SHP77 treated with DMSO at 0.1 percent for 48 hours (cell line): ENCODE measurements at places on chromosomes 2 and 18.
A peak's percentile ranks its signal among the peaks of the same experiment; 100 is the strongest.

DNA sequence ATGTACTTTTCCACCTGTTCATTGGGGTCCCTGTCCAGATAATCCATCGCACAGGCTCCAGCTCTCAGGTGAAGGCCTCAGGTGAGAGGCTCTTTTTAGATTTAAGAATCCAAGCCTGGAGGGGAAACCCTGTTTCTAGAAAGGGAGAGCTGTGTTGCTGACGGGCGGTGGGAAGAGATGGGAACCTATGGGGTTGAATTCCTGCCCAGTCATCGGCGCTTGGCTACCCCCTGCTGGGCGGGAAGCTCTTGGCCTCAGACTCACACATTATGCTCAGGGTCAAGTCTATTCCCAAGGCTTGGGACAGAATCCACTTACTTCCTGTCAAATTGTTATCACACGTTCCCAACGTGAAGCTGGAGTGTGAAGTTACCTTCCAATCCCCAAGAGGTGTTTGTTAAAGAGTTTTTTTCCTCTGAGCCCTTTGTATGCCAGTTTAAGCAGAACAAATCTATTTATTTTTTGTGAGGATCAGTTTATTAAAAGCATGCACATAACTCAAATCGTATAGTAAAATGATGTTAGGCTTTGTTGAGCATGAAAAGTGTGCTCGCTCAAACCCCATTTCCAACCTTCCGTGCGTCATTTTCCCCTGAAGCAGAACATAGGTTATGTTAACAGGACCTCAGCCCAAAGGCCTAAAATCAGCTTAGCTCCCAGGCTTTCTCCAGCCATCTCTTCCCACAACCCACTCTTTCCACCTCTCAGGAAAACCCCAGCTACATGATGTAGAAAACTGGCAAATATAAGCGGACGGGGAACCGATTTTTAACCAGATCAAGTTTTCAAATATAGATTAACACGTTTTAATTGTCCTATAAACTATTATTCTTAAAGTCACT, 181.7 kb upstream of the ETAA1 start:
- peak; percentile 74 for DNase-seq

DNA sequence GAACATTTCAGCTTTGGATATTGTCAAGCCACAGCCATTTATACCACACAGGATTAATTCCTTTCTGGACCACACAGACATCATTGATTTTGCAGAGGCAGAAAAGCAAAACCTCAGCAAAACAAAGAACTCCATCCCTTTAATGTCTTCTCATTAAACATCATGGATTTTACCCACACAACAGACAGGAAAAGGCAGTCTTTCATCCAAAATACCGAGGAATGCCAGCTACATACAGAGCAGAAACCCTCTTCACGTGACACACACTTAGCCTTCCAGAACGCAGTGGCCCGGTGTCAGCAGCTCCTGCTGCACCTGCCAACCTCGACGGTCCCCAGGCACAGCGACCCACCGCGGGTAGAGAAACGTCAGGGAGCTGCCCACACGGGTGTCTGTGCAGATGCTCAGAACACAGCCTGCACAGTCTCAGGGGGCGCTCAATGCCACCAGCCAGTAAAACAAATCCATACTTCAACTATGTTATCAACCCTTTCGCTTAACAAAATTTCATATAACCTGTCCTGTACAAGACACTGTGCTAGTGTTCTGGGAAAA, 304.5 kb downstream of the EIPR1 start:
- DNase-seq, result no peak

GRCh38 chr2:174675615-174676014, 78.0 kb upstream of the WIPF1 start:
- DNase-seq, result no peak

DNA sequence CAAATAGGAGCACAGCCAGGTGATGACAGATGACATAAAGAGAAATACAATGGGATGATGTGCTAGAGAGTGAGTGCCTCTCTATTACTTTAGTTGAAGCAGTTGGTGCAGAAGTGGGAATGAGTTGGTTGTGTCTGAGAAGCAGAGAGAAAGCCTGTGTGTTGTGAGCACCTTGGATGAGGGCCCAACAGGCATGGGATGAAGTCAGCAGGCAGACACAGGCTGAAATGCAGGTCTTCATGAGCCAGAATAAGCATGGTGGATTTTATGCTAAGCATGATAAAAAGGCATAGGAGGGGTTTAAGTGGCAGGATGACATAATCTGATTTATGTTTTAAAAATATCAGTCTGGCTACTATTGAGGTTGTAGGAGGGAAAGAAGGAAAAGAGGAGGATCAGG, 71.5 kb downstream of the KLHL14 start:
- DNase-seq, result no peak

DNA sequence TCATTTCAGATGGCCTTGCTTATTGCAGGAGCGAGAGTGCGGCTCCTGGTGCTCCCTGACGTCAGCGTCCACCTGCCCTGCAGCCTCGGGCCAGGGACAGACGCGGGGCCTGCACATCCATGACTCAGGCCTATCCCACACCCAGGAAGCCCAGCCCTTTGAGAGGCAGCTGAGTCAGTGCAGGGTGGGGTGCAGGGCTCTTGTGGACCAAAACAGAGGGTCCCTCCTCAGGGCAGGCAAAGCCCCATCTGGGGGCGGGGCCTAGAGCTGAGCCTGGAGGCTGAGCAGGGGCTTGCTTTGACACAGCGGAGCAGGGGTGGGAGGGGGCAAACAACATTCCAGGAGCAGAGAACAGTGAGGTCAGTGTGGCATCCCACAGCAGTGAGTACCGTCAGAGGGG, 7.7 kb upstream of the ARHGEF4 start:
- DNase-seq, result peak; percentile 73

- DNase-seq, result no peak
Observed at GRCh38 chr18:32770054-32770665, 2.7 kb downstream of the KLHL14 start.

- DNase-seq, result no peak
Observed at GRCh38 chr2:56519806-56520205, 336.0 kb downstream of the CCDC85A start.

- no peak for DNase-seq
Observed at GRCh38 chr18:25180973-25181548, 170.9 kb downstream of the ZNF521 start.

DNA sequence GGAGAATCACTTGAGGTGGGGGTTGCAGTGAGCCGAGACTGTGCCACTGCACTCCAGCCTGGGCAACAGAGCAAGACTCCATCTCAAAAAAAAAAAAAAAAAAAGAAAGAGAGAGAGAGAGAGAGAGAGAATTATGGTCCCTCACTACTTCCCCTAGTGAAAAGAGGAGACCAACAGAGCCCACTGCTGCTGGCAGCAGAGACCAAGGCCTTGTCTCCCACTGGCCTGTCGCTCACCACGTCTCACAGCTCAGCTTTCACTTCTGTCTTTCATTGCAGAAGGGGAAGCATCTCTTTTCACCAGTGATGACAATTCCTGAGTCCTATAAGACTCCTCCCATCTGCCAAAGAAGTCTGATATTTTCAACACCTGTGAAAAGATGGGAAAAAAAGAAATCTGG, 81.3 kb downstream of the CLHC1 start:
- DNase-seq, result no peak

GRCh38 chr2:241009601-241010530, 11.4 kb downstream of the SNED1 start:
- DNase-seq, result no peak
